ENCODE measurements at places on chromosomes 6 and 20. TPM values are rescaled to one million over a fixed set of nuclear protein-coding genes. Genes with fewer than 3 reads are reported as not detected.

PRSS16 gene
- total RNA-seq = 2.3 TPM

AIF1 gene
- total RNA-seq = 29.0 TPM

PRR18 gene
- 0.17 TPM for total RNA-seq

- H3K27me3 ChIP-seq = peaks cover 10% of the 10 kb centered on the region
- H3K4me3 ChIP-seq = no peak overlapping the region
- DNase-seq = peak; percentile 65
- no peak overlapping the region for H3K27ac ChIP-seq
- peaks cover 6% of the 10 kb centered on the region for H3K4me1 ChIP-seq
- H3K36me3 ChIP-seq = no peaks in the 10 kb centered on the region
Measured at GRCh38 chr6:125950293-125950692, 6.3 kb upstream of the HINT3 start.

DNA sequence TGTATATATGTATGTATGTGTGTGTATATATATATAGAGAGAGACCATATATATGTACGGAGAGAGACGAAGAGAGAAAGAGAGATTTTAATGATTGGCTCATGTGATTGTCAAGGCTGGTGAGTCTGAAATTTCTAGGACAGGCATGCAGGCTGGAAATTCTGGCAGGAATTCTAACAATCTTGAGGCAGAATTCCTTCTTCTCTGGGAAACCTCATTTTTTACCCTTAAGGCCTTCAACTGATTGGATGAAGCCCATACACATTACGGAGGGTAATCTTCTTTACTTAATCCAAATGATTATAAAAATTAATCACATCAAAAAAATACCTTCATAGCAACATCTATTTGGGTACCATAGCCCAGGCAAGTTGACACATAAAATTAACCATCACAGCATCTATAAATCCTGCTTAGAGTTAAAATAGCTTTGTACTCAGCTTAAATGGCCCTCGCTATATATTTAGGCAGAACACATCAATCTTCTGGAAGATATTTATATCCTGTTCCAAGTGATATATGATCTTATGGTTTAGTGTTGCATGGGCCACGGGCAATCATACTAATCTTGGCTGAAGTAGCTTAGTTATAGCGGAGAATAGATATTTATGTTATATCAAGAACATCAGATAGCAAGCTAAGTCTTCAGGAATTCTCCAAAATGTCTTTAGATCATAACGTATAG lies 36.6 kb downstream of the ABRACL start:
- no peak for DNase-seq
- H3K4me1 ChIP-seq = peaks cover 7% of the 10 kb centered on the region
- no peak overlapping the region for H3K27ac ChIP-seq
- no peaks in the 10 kb centered on the region for H3K27me3 ChIP-seq

DNA sequence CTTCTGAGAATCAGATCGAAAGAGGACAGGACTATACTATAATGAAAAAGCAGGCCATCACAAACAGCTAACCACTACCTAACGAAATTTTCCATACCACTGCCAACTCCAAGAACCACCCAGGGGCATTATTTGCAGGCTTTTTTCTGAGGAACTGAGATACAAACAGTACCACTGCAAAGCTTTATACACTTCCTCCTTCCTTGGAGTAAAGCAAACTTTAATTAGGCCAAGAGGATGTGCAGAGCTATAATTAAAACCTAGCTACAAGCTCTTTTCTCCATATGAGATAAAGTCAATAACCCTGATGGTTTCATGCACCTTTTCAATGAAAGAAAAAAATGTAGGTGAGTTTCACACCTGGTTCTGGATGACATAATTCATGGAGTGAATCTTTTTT lies 68.5 kb downstream of the ELOVL5 start:
- no peak overlapping the region for H3K4me3 ChIP-seq
- peaks cover 48% of the 10 kb centered on the region for H3K4me1 ChIP-seq
- H3K27ac ChIP-seq = no peak overlapping the region
- no peak for DNase-seq

GRCh38 chr6:15491255-15491985 lies 171.4 kb downstream of the DTNBP1 start:
- no peaks in the 10 kb centered on the region for H3K27me3 ChIP-seq
- H3K36me3 ChIP-seq = peaks cover 47% of the 10 kb centered on the region
- peaks cover 35% of the 10 kb centered on the region for H3K4me1 ChIP-seq
- peak; percentile 84 for DNase-seq
- no peak overlapping the region for H3K4me3 ChIP-seq

DNA sequence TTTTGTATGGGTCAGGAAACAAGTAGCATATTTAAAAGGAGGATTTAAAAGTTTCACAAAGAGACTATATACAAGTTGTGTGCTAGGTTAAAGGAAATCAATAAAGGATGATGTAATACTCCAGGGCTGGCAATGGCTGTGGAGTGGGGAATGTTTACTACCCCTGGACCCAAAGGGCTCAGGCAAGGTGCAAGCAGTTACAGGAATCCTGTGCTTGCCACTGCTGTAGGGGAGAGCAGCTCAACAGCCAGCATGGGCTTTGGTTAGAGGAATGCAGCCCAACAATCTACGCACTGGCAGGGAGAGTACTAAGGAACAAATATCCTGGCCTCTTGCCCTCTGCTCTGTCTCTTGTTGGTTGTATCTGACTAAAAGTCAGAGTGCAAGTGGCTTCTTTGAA lies 1642.2 kb downstream of the KHDRBS2 start:
- no peaks in the 10 kb centered on the region for H3K27me3 ChIP-seq
- H3K4me1 ChIP-seq = no peaks in the 10 kb centered on the region
- no peak overlapping the region for H3K27ac ChIP-seq
- no peak for DNase-seq
- H3K4me3 ChIP-seq = no peak overlapping the region

GRCh38 chr6:63349401-63349800 lies 29.6 kb upstream of the LGSN start:
- peaks cover 7% of the 10 kb centered on the region for H3K4me1 ChIP-seq
- no peak overlapping the region for H3K27ac ChIP-seq
- H3K36me3 ChIP-seq = no peaks in the 10 kb centered on the region
- H3K4me3 ChIP-seq = no peak overlapping the region

Data from activated CD4-positive, alpha-beta memory T cell treated with anti-CD3 and anti-CD28 coated beads for 36 hours (primary cell).